Astrocyte (in vitro differentiated cells and primary cell): ENCODE measurements at places on chromosomes 7 and 10. TPM values are rescaled to one million over a fixed set of nuclear protein-coding genes. Genes with fewer than 3 reads are reported as not detected.

DNA sequence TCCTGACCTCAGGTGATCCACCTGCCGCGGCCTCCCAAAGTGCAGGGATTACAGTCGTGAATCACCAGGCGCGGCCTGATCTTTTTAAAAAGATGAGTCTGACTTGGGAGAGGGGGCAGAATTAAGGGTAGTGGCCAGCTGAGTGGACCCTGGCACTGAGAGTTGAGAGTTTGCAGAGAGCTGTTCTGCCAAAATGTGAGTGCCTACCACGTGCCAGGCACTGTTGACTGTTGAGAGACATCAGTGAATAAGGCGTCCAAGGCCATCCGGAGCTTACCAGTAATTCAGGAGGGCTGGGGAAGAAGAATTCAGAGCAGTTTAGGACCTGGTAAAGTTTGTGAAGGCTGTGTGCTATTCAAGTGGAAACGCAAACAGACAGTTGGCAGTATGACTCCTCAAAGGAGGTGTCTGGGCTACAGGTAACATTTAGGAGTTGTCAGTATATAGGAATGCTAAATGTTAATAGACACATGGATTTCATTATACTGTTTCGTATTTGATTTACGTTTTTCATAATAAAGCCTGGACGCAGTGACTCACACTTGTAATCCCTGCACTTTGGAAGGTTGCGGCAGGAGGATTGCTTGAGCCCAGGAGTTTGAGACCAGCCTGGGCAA lies 1.5 kb downstream of the NIPSNAP2 start:
- H3K27ac ChIP-seq = no peak overlapping the region
- no peak for DNase-seq

DNA sequence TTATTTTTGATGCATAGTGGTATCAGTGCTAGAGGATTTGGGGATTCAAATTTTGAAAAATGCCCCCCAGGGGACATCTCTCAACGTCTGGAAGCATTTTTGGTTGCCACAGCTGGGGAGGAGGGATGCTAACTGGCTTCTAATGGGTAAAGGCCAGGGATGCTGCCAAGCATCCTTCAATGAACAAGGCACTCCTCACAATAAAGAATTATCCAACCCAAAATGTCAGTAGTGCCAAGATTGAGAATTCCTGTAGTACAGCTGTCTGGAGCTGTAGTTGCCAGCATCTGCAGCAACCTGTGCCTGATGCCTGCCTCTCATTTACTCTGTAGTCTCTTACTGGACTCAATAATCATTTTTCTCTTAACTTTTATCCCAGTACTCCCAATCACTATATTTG lies 53.5 kb downstream of the SEPTIN7 start:
- H3K4me3 ChIP-seq = no peak overlapping the region
- no peak for DNase-seq
- peaks cover 6% of the 10 kb centered on the region for H3K36me3 ChIP-seq

DNA sequence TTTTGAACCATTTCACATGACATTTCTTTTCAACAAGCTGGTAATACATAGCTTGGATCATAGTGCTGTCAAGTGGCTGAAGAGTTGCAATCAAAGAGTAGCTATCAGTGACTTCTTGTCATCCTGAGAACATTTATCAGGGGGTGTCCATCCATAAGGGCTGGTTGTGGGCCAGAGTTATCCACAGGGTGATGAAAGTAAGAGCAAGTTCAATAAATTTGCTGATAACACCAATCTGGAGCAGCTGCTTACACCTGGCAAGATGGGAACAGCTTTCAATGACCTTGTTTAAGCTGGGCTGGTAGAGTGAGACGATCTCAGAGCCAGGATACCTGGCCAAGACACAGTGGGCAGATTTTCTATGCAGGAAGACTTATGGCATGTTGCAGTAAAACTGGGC lies 96.3 kb upstream of the IMMP2L start:
- no peaks in the 10 kb centered on the region for H3K36me3 ChIP-seq
- H3K27ac ChIP-seq = no peak overlapping the region
- no peak overlapping the region for H3K4me3 ChIP-seq
- no peak for DNase-seq
- H3K27me3 ChIP-seq = no peaks in the 10 kb centered on the region

GRCh38 chr7:36906956-36907635 lies 182.8 kb upstream of the AOAH start:
- DNase-seq = no peak
- H3K4me3 ChIP-seq = no peak overlapping the region
- H3K27ac ChIP-seq = no peak overlapping the region
- H3K27me3 ChIP-seq = no peaks in the 10 kb centered on the region
- H3K4me1 ChIP-seq = no peaks in the 10 kb centered on the region

DNA sequence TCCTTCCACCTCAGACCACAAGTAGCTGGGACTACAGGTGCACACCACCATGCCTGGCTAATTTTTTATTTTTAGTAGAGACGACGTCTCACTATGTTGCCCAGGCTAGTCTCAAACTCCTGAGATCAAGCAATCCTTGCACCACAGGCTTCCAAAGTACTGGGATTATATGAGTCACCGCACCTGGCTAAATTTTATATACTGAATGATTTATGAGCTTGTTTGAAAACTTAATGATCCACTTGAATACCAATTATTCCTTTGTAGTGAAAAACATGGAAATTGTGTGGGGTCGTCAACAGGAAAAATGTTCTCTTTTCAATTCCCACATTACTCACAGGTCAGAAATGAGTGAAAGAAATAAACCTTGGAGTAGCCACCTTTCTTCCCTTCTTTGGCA lies 31.3 kb downstream of the RAPGEF5 start:
- no peaks in the 10 kb centered on the region for H3K36me3 ChIP-seq
- H3K4me3 ChIP-seq = no peak overlapping the region
- no peaks in the 10 kb centered on the region for H3K4me1 ChIP-seq

GRCh38 chr7:48637382-48637781 lies 287.0 kb upstream of the CDC14C start:
- H3K36me3 ChIP-seq = no peaks in the 10 kb centered on the region
- H3K4me1 ChIP-seq = peaks cover 14% of the 10 kb centered on the region
- H3K27me3 ChIP-seq = no peaks in the 10 kb centered on the region
- peak overlapping the region; percentile 17 for H3K27ac ChIP-seq
- H3K4me3 ChIP-seq = no peak overlapping the region

GATA3 gene
- 11.8 and 17.6 TPM in 2 replicates for total RNA-seq

DNA sequence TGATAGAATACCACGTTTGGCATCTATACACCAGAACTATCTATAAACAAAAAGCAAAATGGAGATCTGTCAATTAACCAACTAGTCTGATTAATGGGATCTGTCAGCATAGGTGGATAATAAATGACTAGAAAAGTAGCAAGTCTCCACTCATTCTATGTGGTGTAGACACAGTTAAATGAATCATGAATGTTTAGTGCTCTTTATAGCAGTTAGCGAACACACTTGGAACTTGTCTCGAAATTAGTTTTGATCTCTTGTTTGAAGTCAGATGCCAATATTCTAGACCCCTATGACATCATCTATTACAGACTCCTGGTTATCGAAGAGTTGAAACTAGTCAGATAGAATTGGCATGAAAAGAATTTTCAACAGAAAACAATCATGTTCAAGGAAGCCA lies 259.7 kb downstream of the AHR start:
- no peak overlapping the region for H3K4me3 ChIP-seq
- no peaks in the 10 kb centered on the region for H3K4me1 ChIP-seq
- H3K36me3 ChIP-seq = no peaks in the 10 kb centered on the region
- peak; percentile 27 for DNase-seq
- H3K27me3 ChIP-seq = no peaks in the 10 kb centered on the region

GRCh38 chr10:48463318-48464003 lies 141.4 kb downstream of the ARHGAP22 start:
- no peak overlapping the region for H3K27ac ChIP-seq
- H3K4me3 ChIP-seq = no peak overlapping the region
- no peaks in the 10 kb centered on the region for H3K27me3 ChIP-seq
- H3K4me1 ChIP-seq = peaks cover 3% of the 10 kb centered on the region
- peaks cover 4% of the 10 kb centered on the region for H3K36me3 ChIP-seq

RELN gene
- 0.70 and 0.98 TPM in 2 replicates for total RNA-seq

DNA sequence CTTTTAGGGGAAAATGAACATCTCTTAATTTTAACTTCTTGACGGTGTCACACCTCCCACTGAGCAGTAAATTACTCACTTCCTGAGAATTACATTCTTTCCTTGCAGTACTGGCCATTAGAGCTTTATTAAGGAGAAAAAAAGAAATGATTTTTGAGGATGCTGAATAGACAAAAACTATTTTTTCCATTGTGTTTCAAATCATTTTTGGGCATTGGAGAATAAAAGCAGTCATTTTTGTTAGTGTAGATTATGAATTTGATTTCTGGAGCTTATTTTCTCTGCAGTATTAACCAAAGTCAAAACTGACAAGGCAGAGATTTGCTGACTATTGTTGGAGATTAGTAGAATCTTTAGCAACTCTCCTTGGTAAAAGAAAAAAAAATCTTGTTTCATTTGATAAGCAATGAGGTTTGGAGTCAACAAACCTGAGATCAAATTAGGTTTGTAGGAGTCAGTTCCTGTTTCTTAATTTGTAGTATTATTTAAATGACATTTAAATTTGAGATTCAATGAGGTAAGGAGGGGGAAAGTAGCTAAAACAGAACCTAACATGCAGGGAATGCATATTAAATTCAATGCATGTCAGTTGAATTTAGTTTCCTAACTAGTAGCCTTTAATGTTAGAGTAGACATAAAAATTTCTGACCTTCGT lies 70.6 kb downstream of the AP3M1 start:
- peak overlapping the region; percentile 68 for H3K27ac ChIP-seq
- peak overlapping the region; percentile 13 for H3K4me3 ChIP-seq
- peaks cover 42% of the 10 kb centered on the region for H3K36me3 ChIP-seq
- DNase-seq = peak; percentile 55
- no peaks in the 10 kb centered on the region for H3K27me3 ChIP-seq

- no peaks in the 10 kb centered on the region for H3K36me3 ChIP-seq
- H3K4me3 ChIP-seq = no peak overlapping the region
- DNase-seq = peak; percentile 67
- no peaks in the 10 kb centered on the region for H3K27me3 ChIP-seq
These were observed 696.4 kb downstream of the INHBA start for GRCh38 chr7:41006306-41006995.

SLC16A9 gene
- 3.4 and 4.4 TPM in 2 replicates for total RNA-seq

DNA sequence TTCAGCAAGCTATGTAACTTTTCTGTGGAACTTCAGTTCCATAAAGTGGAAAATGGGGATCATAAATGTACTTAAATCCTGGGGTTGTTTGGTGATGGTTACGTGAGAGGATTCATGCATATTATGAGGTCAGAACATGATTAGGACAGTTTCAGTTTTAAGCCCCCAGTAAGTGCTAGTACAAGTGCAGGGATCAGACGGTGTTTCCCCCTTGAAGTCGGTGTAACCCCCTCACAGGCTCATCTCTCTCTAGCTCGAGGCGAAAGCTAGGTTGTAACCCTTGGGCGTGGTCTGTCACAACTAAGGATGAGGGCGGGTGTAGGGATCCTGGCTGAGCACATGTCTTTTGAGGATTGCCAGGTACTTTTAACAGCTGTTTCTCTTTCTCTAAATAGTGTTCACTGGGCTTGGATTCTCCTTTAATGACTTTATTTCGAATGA lies 84.7 kb downstream of the SPAG6 start:
- no peak overlapping the region for H3K4me3 ChIP-seq
- peaks cover 26% of the 10 kb centered on the region for H3K4me1 ChIP-seq
- DNase-seq = no peak
- no peak overlapping the region for H3K27ac ChIP-seq

- H3K27ac ChIP-seq = peak overlapping the region; percentile 74
- no peaks in the 10 kb centered on the region for H3K36me3 ChIP-seq
- no peak overlapping the region for H3K4me3 ChIP-seq
- no peaks in the 10 kb centered on the region for H3K27me3 ChIP-seq
These were observed 21.8 kb upstream of the SMNDC1 start for GRCh38 chr10:110326351-110327032.
